ENCODE measurements at places on chromosomes 11 and 22.

GRCh38 chr11:71931245-71931602 lies 2.4 kb downstream of the RNF121 start:
- DNase-seq = no peak

- DNase-seq = peak; percentile 69
Observed at GRCh38 chr11:125514336-125515101, 18.5 kb upstream of the FEZ1 start.

- peak; percentile 75 for DNase-seq
Observed at GRCh38 chr11:29293825-29294224, 723.0 kb downstream of the KCNA4 start.

GRCh38 chr11:9455722-9456121 lies 5.1 kb upstream of the ZNF143 start:
- no peak for DNase-seq

GRCh38 chr11:114876234-114876633 lies 197.9 kb downstream of the NXPE2 start:
- DNase-seq = no peak

DNA sequence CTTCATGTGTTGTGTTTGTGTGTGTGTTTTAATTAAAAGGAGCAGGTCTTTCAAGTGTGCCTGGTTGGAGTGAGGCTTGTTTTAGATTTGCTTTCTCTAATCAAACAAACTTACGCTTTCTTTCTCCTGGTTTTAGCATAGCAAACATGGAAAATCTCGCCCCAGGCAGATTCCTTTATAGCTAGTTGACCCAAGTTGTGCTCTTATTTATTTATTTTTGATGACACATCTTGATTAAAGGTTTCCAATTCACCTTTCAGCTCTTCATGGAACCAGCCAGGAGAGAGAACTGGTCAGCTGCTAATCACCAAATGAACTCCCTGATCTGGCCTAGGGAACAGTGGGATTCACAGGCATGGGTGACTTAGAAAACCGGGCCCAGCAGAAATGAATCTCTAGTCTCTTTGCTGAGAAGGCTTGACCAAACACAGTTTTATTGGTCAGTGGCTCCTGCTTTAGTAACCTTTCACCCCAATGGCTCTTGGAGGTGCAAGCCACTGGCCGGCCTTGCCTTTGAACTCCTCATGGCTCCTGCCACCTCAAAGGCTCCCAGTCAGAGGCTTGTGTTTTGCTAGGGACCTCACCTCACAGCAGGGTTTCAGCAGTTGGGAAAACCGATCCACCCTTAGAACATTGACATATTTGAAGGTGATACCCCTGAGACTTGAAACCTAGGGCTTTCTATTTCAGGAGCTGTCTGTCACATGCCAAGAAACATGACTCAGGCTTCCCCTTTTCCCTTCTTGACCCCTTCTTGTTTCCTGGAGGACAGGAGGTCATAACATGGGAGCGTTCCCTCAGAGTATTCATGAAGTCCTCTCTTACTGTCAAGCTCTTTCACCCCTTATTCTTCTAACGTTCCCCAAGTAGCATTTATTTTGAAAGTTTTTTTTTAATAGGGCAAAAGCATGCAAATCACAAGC lies 48.8 kb downstream of the EXT2 start:
- DNase-seq = peak; percentile 96

GRCh38 chr11:125345421-125346178 lies 150.5 kb downstream of the FEZ1 start:
- DNase-seq = peak; percentile 46

- DNase-seq = no peak
Observed at GRCh38 chr11:37963440-37963839, 1365.4 kb upstream of the RAG2 start.

- DNase-seq = no peak
Observed at GRCh38 chr22:39871008-39871798, 22.4 kb downstream of the ENTHD1 start.

DNA sequence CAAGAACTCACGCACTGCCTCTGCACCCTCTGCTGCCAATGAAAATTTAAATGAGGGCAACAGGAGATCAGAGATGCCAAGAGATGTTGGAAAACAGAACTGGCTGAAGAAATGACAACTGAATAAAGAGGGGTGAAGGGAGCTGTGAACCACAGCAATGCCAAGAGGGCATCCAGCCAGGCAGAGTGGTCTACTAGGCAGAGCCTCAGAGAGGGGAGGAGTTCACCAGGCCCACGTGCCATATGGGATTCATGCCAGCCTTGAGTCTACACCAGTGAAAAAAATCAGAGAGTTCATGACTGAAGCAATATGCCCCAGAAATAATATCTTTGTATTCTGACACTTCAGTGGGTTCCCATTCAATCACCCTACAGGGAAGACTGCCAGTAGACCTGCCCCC lies 4.4 kb downstream of the APOL2 start:
- DNase-seq = no peak

- DNase-seq = no peak
Observed at GRCh38 chr22:30212996-30213441, 33.5 kb downstream of the LIF start.

DNA sequence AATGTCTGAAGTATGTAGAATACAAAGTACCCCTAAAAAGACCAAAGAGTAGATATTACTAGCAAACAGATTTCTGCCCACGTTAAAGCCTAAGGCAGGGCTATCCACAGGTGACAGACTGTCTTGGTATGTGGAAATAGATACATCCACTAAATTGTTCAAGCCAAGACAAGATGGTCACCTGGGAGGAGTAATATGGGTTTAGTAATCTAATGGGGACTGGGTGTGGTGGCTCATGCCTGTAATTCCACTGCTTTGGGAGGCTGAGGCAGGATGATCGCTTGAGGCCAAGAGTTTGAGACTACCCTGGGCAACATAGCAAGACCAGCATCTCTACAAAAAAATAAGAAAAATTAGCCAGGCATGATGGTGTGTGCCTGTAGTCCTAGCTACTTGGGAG lies 7.5 kb downstream of the SGSM3 start:
- no peak for DNase-seq

DNA sequence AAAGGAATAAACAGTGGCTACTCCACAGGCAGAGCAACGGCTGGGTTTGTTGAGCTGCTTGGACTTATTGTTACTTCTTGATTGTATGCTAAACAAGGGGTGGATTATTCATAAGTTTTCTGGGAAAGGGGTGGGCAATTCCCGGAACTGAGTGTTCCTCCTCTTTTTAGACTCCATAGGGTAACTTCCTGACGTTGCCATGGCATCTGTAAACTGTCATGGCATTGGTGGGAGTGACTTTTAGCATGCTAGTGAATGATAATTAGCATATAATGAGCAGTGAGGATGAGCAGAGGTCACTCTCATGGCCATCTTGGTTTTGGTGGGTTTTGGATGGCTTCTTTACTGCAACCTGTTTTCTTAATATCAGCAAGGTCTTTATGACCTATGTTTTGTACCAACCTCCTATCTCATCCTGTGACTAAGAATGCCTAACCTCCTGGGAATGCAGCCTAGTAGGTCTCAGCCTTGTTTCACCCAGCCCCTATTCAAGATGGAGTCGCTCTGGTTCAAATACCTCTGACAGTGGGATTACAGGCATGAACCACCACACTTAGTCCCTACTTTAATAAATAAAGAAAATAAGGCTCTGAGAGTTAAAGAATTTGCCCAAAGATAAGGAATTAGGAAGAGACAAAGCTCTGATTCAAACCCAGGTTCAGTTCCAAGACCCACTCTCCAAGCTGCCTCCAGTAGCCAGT lies 65.6 kb upstream of the CLMP start:
- DNase-seq = no peak

GRCh38 chr11:111246956-111247355 lies 1.4 kb downstream of the POU2AF2 start:
- no peak for DNase-seq

DNA sequence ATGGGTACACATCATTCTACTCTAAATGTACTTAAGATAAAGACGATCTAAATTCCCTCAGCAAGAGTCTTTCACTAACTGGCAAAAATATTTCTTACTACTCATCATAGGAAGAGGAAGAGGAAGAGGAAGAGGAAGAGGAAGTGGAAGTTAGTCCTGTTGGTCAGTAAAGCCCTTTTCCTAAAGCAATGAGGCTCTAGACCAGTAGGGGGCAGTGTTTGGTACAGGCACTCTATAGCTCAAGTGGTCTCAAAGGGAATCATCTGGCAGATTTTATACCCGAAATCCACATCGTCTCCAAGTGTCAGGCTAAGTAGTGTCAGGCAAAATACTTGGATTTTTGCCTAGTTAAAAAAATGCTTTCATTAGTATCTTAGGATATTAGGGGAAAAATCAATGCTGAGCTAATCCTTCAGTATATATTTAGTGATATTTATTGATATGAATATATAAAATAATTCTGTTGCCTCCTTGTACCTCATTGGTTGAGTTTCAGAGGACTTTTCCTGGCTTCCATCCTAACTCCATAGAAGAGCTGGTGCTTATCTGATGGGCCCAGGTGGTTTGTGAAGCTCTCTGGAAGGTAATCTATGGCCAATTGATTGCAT lies 7.7 kb downstream of the BLID start:
- DNase-seq = peak; percentile 55

DNA sequence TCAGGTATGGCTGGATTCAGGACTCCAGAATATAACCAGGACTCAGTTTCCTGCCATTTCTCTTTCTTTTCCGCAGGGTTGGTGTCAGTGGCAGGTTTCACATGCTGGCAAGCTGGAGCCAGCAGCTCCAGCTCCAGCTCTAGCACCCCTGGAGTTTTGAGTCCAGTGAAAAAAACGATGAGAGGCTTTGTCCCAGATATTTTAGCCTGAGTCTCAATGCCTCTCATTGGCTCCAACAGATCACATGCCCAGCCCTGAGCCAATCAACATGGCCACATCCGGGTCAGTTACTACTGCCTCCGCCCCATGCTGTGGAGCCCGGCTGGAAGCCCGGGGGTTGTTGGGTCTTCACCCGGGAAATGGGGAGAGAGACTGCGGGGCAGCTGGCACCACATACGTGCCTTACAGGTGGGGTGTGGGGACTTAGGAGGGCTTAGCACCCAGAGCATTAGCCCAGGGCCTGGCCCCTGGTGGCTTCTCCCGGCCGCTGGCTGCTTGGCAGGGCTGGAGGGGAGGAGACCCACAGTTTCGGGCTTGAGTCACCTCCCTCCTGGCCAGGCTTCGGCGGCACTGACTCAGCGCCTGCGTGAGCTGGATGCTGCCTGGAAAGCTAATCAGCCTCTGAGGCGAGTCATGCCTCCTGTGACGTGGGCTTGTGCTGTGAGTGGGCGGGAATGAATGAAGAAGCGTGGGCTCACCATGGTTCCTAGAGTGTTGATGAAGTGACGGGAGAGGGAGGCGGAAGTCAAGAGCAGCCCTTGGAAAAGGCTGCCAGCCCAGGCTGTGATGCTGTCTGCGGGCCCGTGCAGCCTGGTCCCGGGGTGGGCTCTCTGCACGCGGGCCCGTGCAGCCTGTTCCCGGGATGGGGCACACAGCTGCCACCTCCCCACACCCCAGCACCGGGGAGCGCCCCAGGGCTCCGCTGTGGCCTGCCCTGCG lies 15.3 kb upstream of the MRTFA start:
- DNase-seq = peak; percentile 98

DNA sequence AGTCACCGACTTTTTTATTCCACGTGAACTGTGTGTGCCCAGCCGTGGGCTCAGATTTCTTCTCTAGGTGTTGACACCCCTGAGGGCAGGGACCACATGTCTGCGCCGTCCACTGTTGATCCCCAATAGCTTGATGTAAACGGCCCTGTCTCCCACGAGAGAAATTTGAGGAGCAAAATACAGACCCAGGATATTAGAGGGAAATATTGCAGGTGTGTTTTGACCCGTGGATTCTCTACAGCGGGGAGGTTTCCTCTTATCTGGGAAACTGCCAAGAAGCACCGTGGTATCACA lies 437.5 kb downstream of the TBC1D22A start:
- DNase-seq = no peak

DNA sequence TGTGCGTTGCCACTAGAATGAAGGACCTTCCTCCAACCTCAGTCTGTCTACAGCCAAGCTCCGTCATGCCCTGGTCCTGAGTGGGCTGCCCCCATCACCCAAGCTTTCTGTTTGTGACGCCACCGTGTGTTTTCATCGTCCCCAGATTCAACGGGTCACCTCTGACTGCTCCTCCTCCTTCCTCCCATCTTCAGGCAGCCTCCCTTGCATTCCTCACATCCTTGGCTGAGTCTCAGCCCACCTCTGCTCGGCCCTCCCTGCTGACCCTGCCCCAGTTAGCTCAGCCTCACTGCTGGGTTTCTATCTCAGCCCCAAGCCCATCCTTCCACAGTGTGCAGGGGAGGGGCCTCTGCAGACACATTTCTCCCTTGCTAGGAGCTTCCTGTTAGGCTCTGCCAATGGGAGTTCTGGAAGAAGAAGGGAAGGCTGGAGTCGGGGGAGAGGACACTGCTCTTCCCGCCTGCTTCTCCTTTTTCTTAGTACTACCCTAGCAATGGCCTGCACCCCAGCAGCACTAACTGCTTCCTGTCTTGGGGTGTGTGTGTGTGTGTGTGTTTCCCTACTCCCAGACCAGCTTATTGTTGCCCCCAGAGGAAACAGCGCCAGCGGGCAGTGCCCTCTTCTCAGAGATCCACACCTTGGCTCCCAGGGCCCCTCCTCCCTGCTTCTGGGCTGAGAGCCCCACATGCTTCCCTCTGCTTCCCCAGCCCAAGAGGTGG lies 5.2 kb downstream of the IFT27 start:
- no peak for DNase-seq

DNA sequence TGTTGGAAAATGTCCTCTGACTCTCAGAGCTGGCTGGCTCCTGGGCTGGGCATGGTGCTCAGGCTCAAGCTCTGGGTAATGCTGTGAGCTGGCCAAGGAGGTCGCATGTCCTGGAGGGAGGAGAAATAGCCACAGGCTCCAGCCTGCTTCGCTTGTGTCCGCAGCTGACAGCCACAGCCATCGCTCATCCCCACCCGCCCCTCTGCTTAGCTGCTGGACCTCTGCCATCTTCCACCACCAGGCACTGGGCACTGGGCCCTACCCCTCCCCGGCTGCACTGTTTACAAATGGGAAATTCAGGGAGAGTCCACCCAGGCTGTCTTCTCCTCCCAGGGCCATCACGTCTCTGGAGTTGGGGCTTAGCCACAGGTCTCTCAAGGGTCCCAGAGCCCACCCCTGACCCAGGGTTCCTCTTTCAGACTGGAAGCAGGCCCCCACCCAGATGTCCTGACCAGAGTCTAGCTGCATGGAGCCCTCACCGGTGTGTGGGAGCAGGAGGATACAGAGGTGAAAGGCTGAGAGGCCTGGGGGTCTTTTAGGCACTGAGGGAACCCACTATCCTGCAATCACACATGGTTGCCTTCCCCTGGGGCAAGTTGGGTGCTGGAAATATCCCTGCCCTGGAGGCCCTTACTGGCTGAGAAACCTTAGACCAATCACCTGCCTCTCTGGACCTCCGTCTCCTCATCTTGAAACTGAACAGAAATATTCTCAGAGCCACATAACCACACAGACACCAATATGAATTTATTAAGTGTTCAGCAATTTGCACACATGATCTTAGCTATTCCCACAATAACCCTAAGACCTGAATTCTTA lies 62.7 kb downstream of the CD82 start:
- peak; percentile 91 for DNase-seq

DNA sequence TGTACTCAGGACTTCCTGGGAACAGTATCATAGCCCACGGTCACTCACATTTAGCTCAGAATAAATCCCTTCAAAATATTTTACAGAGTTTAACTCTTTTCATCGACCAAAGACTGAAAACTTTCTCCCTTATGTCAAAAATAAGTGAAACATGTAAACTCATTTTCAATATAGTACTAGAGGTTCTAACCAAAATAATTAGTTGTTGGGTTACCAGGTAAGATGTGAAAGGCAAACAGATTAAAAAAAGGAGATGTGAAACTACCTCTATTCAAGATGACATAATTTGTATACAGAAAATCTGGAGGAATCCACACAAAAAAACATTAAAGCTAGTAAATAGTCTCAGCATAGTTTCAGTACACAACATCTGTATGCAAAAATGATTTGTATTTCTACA lies 20.3 kb downstream of the XKR3 start:
- DNase-seq = no peak
